ENCODE measurements at places on chromosomes 4 and X. TPM values are rescaled to one million over a fixed set of nuclear protein-coding genes. Genes with fewer than 3 reads are reported as not detected.
A peak's percentile ranks its signal among the peaks of the same experiment; 100 is the strongest.

- H3K4me1 ChIP-seq, result no peaks in the 10 kb centered on the region
- H3K27me3 ChIP-seq, result no peaks in the 10 kb centered on the region
- peak; percentile 31 for DNase-seq
- H3K4me3 ChIP-seq, result peak within 1 kb of the TSS; percentile 57
- H3K36me3 ChIP-seq, result no peaks in the 10 kb centered on the region
These were observed at the start of gene MAP3K15 for GRCh38 chrX:19514791-19515614. TSS of gene MAP3K15 (minus strand) at chrX:19515508. CDS start at chrX:19515261, 247 bp downstream.

GRCh38 chrX:85024562-85024961, 20.9 kb downstream of the APOOL start:
- no peak for DNase-seq
- H3K36me3 ChIP-seq, result no peaks in the 10 kb centered on the region
- no peaks in the 10 kb centered on the region for H3K27me3 ChIP-seq
- H3K4me1 ChIP-seq, result no peaks in the 10 kb centered on the region
- no peak overlapping the region for H3K4me3 ChIP-seq
- H3K27ac ChIP-seq, result no peak overlapping the region

- no peaks in the 10 kb centered on the region for H3K36me3 ChIP-seq
- H3K27me3 ChIP-seq, result no peaks in the 10 kb centered on the region
- no peak overlapping the region for H3K27ac ChIP-seq
- H3K4me1 ChIP-seq, result no peaks in the 10 kb centered on the region
These were observed 660.3 kb upstream of the PITX2 start for GRCh38 chr4:111283066-111283677.

DNA sequence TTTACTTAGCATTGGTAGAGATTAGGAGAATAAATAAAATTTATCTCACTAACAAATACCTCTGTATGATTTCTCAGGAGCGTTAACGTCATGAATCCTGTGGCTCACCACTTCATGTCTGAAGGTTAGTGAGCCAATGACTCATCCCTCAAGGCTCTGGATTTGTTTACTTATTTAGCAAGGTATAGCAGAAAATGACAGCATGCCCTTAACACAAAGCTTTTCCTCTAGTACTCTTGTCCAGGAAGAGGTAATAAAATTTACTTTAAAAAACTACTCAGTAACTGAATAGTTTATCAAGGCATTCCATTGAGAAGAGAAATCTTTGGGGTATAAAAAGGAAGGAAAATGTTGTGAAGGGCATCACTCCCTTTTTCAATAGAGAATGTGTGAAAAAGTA, 823.8 kb downstream of the CCSER1 start:
- no peak overlapping the region for H3K27ac ChIP-seq
- H3K36me3 ChIP-seq, result no peaks in the 10 kb centered on the region
- no peak overlapping the region for H3K4me3 ChIP-seq
- no peak for DNase-seq
- H3K4me1 ChIP-seq, result no peaks in the 10 kb centered on the region

DNA sequence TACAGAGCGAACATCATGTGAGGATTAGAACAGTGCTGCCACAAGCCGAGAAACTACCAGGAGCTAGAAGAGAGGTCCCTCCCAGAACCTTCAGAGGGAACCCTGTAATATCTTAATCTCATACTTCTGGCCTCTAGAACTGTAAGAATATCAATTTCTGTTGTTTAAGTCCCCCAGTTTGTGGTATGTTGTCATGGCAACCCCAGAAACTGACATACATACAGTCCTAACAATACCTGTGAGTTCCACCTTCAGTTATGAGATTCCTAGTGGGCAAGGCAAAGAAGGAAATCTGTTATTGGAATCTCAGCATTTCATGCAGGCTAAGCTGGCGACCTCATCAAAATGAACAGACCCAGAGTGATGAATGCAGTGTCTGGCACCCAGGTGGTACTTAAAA, 42.5 kb downstream of the ZBTB49 start:
- H3K27me3 ChIP-seq, result no peaks in the 10 kb centered on the region
- H3K27ac ChIP-seq, result no peak overlapping the region
- H3K4me1 ChIP-seq, result no peaks in the 10 kb centered on the region

DNA sequence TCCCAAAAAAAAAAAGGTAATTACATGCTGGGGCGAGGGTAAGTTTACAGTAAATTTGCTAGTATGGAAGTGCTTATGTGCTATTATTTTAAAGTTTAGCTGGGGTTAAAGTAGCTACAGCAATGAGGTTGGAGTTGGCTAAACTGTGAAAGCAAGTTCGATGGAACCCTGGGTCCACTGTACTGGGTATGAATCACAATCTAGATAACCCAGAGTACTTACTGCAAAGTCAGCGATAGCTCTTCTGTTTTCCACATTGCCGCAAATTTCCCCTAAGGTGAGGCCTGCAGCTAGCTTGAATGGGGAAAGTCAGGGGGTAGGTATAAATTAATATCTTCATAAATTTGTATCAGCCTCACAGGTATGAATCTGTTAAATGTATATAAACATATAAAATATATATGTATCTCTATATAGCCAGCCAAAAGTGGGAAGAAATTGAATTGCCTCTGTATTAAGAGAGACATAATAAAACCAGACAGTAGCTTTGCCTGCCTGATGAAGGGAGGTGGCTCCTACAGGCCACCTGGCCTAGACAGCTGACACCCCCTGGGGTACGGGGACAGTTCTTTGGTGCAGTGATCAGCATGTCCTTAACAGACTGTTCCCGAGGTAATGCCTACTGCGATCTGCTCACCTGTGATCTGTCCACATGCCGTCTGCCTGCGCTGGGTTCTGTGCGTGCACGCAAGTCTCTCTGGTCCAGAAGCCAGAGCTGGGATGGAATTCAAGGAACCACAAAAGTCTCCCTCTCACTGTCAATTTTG, 30.6 kb downstream of the CLRN2 start:
- no peak overlapping the region for H3K27ac ChIP-seq
- H3K4me3 ChIP-seq, result no peak overlapping the region
- H3K27me3 ChIP-seq, result no peaks in the 10 kb centered on the region
- DNase-seq, result no peak

DNA sequence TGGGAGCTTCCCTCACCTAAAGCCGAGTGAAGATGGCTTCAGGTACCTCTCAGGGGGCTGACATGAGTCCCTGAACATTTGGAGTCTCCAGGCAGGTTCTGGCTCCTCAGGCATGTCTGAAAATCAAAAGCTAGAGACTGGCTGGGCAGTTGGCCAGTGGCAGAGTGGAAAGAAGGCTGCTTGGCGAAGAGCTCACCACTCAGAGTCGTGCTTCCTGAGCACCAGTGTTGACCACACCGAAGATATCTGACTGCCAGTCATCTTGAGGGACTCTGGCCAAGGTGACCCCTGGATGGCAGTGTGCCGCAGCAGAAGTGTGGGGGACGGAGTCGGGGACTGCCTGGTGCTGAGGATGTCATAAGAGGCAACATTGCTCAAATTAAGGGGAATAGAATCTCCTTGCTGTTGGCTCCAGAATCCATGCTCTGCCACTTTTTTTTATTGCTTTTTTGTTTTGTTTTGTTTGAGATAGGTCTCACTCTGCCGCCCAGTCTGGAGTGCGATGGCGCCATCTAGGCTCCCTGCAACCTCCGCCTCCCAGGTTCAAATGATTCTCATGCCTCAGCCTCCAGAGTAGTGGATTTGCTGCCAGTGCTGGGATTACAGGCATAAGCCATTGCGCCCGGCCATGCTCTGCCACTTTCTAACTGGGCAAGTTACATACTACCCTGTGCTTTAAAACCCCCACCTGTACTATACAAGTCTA, 172.5 kb upstream of the GATB start:
- H3K27ac ChIP-seq, result no peak overlapping the region
- H3K27me3 ChIP-seq, result no peaks in the 10 kb centered on the region
- H3K36me3 ChIP-seq, result no peaks in the 10 kb centered on the region
- DNase-seq, result no peak

DNA sequence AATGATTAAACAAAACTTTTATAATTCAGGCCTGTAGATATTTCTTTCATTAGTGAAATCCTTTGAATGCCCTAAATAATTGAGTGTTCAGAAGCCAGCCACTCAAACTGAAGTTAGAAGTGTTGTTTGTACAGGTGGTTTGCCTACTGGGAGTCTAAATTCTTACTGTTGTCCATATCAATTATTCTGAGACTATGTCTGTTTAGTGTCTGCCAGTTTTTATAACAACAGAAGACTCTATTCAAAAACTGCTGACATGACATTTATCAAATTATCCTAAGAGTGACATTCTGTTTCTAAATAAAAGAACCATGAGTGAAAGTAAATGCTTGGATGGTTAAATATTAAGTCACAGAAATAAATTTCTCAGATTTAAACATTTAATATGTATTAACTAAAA, 375.1 kb downstream of the FAT4 start:
- no peak overlapping the region for H3K4me3 ChIP-seq
- no peaks in the 10 kb centered on the region for H3K4me1 ChIP-seq
- no peaks in the 10 kb centered on the region for H3K36me3 ChIP-seq
- no peak overlapping the region for H3K27ac ChIP-seq
- no peaks in the 10 kb centered on the region for H3K27me3 ChIP-seq
- DNase-seq, result no peak

GRCh38 chrX:69618803-69619202, 2.9 kb downstream of the EDA start:
- no peaks in the 10 kb centered on the region for H3K36me3 ChIP-seq
- H3K4me3 ChIP-seq, result no peak overlapping the region
- peaks cover 3% of the 10 kb centered on the region for H3K27me3 ChIP-seq
- no peak for DNase-seq

GRCh38 chr4:53785996-53786395, 194.7 kb upstream of the LNX1 start:
- peaks cover 2% of the 10 kb centered on the region for H3K27me3 ChIP-seq
- no peaks in the 10 kb centered on the region for H3K4me1 ChIP-seq
- DNase-seq, result no peak
- no peak overlapping the region for H3K4me3 ChIP-seq
- H3K36me3 ChIP-seq, result no peaks in the 10 kb centered on the region
- no peak overlapping the region for H3K27ac ChIP-seq

DNA sequence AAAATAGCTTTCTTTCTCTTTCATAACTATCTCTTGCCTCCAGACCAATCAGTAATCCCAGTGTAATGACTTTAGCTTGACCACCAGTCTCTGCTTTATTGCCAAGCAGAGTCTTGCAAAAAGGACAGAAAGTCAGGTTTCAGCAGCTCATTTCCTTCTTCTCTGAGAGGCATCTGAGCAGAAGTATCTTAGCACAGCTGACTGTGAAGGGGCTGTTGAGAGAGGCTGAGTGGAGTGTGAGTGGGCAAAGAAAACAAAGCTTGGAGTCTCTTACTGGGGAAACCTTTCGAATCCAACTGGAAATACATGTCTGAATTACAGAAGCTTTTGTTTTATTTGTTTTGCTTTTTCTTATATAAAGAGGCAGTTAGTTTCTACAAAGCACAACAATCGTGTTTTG, 170.3 kb upstream of the IGFBP7 start:
- no peaks in the 10 kb centered on the region for H3K36me3 ChIP-seq
- no peak overlapping the region for H3K27ac ChIP-seq
- no peaks in the 10 kb centered on the region for H3K27me3 ChIP-seq
- H3K4me3 ChIP-seq, result no peak overlapping the region
- DNase-seq, result no peak
- H3K4me1 ChIP-seq, result no peaks in the 10 kb centered on the region

- H3K36me3 ChIP-seq, result no peaks in the 10 kb centered on the region
- no peaks in the 10 kb centered on the region for H3K4me1 ChIP-seq
These were observed 132.6 kb downstream of the PWWP3B start for GRCh38 chrX:106300656-106301055.

DNA sequence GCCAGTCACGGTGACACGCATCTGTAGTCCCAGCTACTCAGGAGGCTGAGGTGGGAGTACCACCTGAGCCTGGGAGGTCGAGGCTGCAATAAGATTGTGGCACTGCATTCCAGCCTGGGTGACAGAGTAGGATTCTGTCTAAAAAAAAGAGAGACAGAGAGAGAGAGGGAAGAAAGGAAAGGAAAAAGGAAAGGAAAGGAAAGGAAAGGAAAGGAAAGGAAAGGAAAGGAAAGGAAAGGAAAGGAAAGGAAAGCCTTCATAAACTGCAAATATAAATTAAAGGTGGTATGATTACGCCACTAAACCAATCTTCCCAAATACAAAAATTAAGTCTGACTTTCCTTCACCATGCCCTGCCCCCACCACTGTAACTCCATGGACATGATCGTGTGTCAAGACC, 259.3 kb upstream of the GATB start:
- no peaks in the 10 kb centered on the region for H3K36me3 ChIP-seq
- DNase-seq, result no peak
- H3K27ac ChIP-seq, result no peak overlapping the region

- H3K4me3 ChIP-seq, result no peak overlapping the region
- H3K27me3 ChIP-seq, result no peaks in the 10 kb centered on the region
- DNase-seq, result peak; percentile 15
- H3K36me3 ChIP-seq, result no peaks in the 10 kb centered on the region
- no peak overlapping the region for H3K27ac ChIP-seq
- no peaks in the 10 kb centered on the region for H3K4me1 ChIP-seq
These were observed 12.4 kb upstream of the NFXL1 start for GRCh38 chr4:47926667-47927258.

GRCh38 chrX:122113376-122113775, 1066.0 kb downstream of the GLUD2 start:
- H3K4me3 ChIP-seq, result no peak overlapping the region
- no peak overlapping the region for H3K27ac ChIP-seq
- no peaks in the 10 kb centered on the region for H3K27me3 ChIP-seq

- no peak overlapping the region for H3K4me3 ChIP-seq
- no peaks in the 10 kb centered on the region for H3K27me3 ChIP-seq
- no peak for DNase-seq
These were observed 21.1 kb upstream of the CD40LG start for GRCh38 chrX:136626891-136627290.

DNA sequence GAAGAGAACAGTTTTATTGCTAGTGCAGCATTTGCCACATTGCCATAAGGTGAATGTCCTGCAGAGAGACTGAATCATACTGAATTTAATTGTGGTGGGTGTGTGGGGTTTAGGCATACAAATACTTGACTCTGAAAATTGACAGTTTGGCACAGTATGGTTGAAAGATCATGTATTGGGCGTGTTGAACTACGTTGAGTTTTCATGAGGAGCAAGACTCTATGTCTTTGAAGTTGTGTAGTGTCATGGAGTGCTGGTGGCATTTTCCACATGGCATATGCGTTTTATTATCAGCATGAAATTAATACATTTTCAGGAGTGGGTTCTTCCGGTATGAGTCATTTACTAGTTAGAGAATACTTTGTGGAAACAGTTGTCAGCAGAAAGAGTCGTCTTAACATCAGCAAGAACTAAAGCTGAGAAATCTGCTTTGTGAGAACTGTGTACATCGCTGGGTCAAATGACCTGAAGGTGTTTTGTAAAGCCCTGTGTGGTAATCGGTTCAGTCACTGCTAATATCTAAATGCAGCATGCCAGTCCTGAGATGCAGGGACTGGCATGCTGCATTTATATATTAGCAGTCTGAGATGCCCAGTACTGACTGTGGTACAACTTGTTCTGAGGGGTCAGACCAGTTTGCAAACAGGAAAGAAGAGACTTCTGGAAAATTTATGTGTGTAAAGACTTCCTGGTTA, 50.3 kb downstream of the ARHGAP10 start:
- no peak overlapping the region for H3K4me3 ChIP-seq
- H3K36me3 ChIP-seq, result no peaks in the 10 kb centered on the region
- H3K27ac ChIP-seq, result peak overlapping the region; percentile 58
- no peak for DNase-seq

Gene TRPC5OS
- total RNA-seq, result not detected

Gene ITIH6
- not detected for total RNA-seq

Gene TSC22D3
- 310 TPM for total RNA-seq

Gene BMX
- 1.2 TPM for total RNA-seq

Gene LDOC1
- total RNA-seq, result 5.3 TPM

Gene COX7B
- 728 TPM for total RNA-seq

Gene RAB40A
- total RNA-seq, result not detected

Gene TRAM1L1
- 0.11 TPM for total RNA-seq
